ENCODE measurements at places on chromosomes 7 and 10.
A peak's percentile ranks its signal among the peaks of the same experiment; 100 is the strongest.

DNA sequence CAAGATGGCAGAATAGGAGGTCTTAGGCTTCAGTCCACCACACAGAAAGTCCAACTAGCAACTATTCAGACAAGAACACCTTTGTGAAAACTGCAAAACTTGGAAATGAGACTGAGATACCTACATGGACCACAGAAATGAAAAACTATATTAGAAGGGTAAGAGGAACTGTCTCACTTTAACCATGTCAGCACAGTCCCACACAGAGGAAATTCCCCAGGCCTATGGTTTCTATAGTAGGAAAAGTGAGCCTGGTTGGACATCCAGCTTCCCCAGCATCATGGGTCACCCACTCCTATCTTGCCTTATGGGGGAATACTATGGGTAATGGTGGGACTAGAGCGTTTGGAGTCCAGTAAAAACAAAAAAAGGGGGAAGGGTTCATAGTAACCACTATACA, 38.8 kb upstream of the CDK6 start:
- no peak for DNase-seq
- H3K27ac ChIP-seq, result no peak overlapping the region
- H3K4me1 ChIP-seq, result no peaks in the 10 kb centered on the region
- no peaks in the 10 kb centered on the region for H3K36me3 ChIP-seq

DNA sequence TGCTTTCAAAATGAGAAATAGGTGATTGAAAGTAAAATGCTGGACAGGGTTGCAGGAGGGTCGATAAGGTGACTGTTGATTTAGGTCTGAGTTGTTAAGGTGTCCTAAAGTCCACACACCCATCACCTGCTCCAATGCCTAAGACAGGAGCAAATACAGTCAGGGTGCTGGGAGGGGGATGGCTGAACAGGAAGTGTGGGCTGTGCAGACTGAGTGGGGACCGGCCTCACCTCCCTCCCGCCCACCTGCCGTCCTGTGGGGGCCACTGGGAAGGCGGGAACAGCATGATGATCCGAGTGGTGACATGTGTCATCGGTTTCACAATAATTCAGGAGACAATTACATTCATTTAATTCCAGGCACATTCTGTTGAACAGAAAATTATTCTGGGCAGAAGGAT, 260.8 kb downstream of the DNAJB6 start:
- no peaks in the 10 kb centered on the region for H3K27me3 ChIP-seq
- H3K4me3 ChIP-seq, result no peak overlapping the region
- no peaks in the 10 kb centered on the region for H3K4me1 ChIP-seq
- no peaks in the 10 kb centered on the region for H3K36me3 ChIP-seq

DNA sequence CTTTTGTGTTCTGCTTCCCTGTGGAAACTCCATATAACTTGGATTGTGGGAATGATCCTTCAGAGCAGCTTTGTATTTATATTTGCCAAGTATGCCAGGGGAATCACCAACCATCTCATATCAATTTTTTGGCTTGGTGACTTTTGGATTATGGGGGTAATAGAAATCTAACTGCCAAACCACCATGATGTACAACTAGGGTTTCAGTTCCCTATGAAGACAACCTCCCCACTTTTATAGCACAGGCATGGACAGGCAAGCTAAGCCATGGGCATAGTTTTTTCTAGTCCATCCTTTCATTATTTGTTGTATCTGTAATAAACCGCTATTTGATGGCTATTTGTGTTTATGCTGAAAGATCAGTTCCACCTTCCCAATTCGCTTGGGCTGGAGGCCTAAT, 17.7 kb downstream of the NPY start:
- no peaks in the 10 kb centered on the region for H3K4me1 ChIP-seq
- H3K36me3 ChIP-seq, result no peaks in the 10 kb centered on the region
- no peaks in the 10 kb centered on the region for H3K27me3 ChIP-seq
- H3K27ac ChIP-seq, result no peak overlapping the region
- DNase-seq, result no peak

GRCh38 chr10:85858776-85859515, 507.6 kb downstream of the GRID1 start:
- H3K36me3 ChIP-seq, result no peaks in the 10 kb centered on the region
- H3K4me1 ChIP-seq, result no peaks in the 10 kb centered on the region
- no peaks in the 10 kb centered on the region for H3K27me3 ChIP-seq
- no peak overlapping the region for H3K4me3 ChIP-seq

GRCh38 chr7:5578495-5578894, 154.9 kb upstream of the TNRC18 start:
- no peak overlapping the region for H3K27ac ChIP-seq
- H3K4me1 ChIP-seq, result no peaks in the 10 kb centered on the region

GRCh38 chr7:155864991-155865690, 52.9 kb upstream of the SHH start:
- H3K4me1 ChIP-seq, result no peaks in the 10 kb centered on the region
- H3K4me3 ChIP-seq, result no peak overlapping the region
- no peaks in the 10 kb centered on the region for H3K36me3 ChIP-seq
- no peaks in the 10 kb centered on the region for H3K27me3 ChIP-seq

DNA sequence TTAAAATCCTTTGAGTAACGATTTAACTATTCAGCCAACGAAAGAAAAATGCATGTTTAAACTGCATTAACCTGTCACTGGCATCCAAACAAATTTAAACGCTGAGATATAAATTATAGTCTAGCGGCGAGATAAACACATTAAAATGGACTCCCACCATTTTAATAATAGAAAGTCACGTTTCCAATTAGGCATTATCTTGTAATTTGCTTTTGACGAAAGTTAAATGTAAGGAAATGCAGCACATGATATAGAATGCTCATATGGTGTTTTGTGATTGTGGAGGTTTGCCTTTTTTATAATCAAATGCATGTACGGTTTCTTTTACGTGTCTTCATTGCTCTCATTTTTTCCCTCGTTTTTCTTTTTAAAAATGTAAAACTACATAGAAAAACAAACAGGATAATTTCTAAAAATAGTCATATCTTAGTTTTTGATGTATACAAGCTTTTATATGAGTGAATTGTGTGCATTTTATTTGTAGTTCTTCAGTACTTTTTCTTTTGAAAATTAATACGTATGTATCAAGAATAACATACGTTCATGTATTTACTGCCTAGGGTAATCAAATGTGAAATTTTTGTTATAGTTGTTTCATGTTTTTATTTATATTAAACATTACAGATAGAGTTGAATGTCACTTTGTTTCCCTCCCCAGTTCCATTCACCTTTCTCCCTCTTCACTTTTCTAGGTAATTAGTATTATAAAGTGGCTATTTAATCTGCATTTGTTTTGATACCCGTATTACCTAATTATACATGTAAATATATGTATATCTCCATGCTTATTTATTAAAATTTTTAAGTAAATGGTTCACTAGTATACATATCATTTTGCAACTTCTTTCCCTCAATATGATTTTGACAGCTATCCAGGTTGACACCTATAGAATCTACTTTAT, 1.1 kb upstream of the KLF14 start:
- no peak overlapping the region for H3K27ac ChIP-seq
- H3K4me1 ChIP-seq, result no peaks in the 10 kb centered on the region
- H3K4me3 ChIP-seq, result peak overlapping the region; percentile 58
- H3K27me3 ChIP-seq, result peaks cover 10% of the 10 kb centered on the region
- DNase-seq, result no peak
- H3K36me3 ChIP-seq, result no peaks in the 10 kb centered on the region

DNA sequence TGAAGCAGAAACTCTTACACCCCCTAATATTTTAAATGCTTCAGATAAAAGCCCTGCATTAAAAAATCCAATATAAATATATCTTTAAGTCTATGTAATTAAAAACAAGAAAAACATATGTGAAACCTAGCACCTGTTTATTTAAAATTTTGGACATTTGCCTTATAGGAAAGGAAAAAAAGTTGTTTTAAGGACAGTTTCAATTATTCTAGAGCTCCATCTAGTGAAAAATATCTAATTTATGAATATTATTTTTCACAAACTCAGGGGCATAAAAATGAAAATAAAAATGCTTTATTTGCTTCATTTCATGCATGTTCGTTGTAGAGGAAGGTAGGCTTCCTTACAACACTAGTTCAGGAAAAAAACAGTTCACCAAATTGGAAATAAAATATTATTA, 26.1 kb downstream of the ENKUR start:
- no peak overlapping the region for H3K27ac ChIP-seq
- H3K27me3 ChIP-seq, result no peaks in the 10 kb centered on the region
- H3K4me3 ChIP-seq, result no peak overlapping the region

GRCh38 chr7:68063171-68063570, 1066.5 kb downstream of the TYW1 start:
- no peak overlapping the region for H3K27ac ChIP-seq
- H3K27me3 ChIP-seq, result no peaks in the 10 kb centered on the region
- no peak overlapping the region for H3K4me3 ChIP-seq
- H3K4me1 ChIP-seq, result no peaks in the 10 kb centered on the region
- H3K36me3 ChIP-seq, result no peaks in the 10 kb centered on the region

DNA sequence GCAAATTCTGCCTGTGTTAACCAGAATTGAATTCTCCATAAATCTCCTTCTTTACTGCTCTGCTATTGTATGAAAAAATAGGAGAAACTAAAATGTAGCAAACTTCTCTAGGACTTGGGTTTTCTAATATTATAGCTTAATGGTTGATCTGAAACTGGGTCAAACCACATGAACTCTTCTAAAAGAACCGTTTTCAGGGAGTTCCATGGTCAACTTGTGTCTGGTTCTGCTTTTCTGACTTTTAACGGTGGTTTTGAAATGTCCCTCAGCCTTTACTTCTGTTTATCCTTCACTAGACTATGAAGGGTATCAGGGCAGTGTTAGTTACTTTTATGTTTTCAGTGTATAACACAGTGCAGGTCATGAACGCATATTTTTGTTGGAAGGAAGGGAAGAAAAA, 242.2 kb downstream of the TSPAN12 start:
- no peaks in the 10 kb centered on the region for H3K27me3 ChIP-seq
- no peaks in the 10 kb centered on the region for H3K4me1 ChIP-seq
- no peak overlapping the region for H3K27ac ChIP-seq
- H3K4me3 ChIP-seq, result no peak overlapping the region
- no peak for DNase-seq
- H3K36me3 ChIP-seq, result no peaks in the 10 kb centered on the region

- H3K27me3 ChIP-seq, result no peaks in the 10 kb centered on the region
- no peak overlapping the region for H3K4me3 ChIP-seq
- no peak overlapping the region for H3K27ac ChIP-seq
- DNase-seq, result no peak
- no peaks in the 10 kb centered on the region for H3K36me3 ChIP-seq
Measured at GRCh38 chr7:132395361-132395760, 180.9 kb downstream of the PLXNA4 start.

- DNase-seq, result no peak
- H3K36me3 ChIP-seq, result no peaks in the 10 kb centered on the region
- no peak overlapping the region for H3K4me3 ChIP-seq
Measured at GRCh38 chr7:154409703-154410311, 357.6 kb downstream of the DPP6 start.

DNA sequence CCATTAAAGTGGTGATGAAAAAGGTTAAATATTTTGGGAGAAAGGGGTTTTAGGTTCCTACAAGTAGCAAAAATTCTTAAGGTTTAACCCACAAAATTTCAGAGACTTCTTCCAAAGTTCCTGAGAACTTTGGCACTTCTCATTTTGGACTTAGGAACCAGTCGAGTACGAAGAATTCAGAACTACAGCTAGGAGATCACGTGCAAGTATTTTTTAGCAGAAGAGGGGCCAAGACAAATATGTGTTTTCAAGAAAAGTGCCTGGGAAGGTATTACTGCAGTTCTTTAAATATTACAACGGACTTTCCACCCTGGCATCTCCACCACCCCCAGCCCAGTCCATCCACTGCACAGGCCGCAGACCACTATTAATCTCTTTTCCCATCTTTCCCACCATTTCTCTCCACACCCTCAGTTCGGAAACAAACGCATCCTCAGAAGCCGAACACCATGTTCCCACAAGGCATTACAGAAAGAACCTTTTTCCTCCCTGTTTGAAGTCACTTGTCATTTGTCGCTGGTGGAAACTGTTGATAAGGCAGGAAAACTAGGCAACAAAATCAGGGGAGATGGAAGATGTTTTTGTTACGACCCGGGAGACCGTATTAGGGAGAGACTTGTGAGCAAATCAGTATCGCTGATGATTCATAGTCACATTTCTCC, 7.1 kb downstream of the INHBA start:
- H3K36me3 ChIP-seq, result no peaks in the 10 kb centered on the region
- no peak overlapping the region for H3K4me3 ChIP-seq
- no peaks in the 10 kb centered on the region for H3K27me3 ChIP-seq
- no peaks in the 10 kb centered on the region for H3K4me1 ChIP-seq

DNA sequence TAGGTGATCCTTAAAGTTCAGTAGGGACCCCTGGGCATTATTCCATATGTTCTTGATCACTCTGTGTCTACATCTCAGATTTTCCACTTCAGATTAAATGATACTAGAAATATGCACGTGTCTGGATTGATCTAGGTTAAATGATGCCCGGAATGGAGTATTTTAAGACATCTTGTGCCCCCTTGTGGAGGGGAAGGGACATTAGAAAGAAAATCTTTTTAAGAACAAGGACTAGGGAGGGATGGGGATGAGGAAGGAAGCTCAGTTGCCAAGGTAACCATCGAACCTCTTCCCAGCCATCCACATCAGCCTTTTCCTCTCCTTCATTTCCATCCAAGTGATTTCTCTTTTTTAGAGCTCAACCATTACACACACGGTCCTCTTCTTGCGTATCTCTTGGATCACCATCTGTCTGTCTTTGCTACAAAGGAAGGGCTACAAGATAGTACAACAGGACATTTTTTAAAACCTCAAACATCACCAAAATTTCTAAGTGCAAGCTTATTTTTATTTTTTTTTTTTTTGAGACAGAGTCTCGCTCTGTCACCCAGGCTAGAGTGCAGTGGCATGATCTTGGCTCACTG, 40.5 kb downstream of the PRSS2 start:
- H3K27ac ChIP-seq, result no peak overlapping the region
- no peak for DNase-seq
- no peaks in the 10 kb centered on the region for H3K36me3 ChIP-seq
- H3K4me3 ChIP-seq, result no peak overlapping the region

DNA sequence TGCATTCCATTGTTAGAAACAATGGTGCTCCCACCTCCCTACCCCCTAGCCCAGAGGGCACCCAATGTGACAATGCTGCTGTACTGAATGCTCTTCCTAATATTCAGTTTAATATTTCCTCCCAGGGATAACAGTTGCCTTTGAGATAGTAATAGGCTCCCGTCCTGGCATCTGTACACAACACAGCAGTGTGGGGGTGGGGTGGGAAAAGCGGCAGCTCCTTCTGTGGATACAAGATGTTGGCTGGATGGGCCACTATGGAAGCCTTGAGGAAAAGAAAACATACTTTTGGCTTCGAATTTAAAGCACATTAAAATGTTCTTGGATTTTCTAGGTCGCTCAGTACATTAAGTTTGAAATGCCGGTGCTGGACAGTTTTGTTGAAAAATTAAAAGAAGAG, 9.2 kb upstream of the ZNF22 start:
- peak overlapping the region; percentile 79 for H3K27ac ChIP-seq
- no peaks in the 10 kb centered on the region for H3K36me3 ChIP-seq
- H3K4me1 ChIP-seq, result peaks cover 74% of the 10 kb centered on the region

Measured in pancreas (tissue), 10 donors.